ENCODE measurements at places on chromosomes 6 and 20. TPM values are rescaled to one million over a fixed set of nuclear protein-coding genes. Genes with fewer than 3 reads are reported as not detected.

DNA sequence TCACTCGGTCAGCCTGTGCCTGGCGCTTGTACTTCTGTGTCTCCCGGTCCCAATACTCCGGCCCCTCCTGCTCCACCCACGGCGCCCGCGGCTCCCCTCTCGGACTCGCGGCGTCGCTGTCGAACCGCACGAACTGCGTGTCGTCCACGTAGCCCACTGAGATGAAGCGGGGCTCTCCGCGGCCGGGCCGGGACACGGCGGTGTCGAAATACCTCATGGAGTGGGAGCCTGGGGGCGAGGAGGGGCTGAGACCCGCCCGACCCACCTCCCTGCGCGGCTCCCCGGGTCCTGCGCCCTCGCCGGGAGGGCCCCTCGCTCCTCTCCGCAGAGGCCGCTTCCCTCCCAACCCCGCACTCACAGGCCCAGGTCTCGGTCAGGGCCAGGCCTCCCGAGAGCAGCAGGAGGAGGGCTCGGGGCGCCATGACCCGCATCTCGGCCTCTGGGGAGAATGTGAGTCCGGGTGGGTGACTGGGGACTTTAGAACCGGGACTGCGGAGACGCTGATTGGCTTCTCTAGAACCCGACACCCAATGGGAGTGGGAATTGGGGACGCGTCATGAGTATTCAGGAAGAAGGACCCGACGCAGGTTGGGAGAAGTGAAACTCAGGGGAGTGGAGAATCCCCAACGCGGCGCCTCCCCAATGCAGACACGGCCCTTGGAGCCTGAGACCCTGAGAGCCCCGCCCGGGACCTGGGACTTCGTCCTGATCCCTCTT, at the start of gene HLA-C:
Gene HLA-C (minus strand): TSS at position 452 of the 717 bp plus-strand sequence. CDS start 21 bp downstream, at position 431.
- H3K4me3 ChIP-seq = no peak within 1 kb of the TSS
- no peaks in the 10 kb centered on the region for H3K36me3 ChIP-seq
- H3K4me1 ChIP-seq = no peaks in the 10 kb centered on the region

DNA sequence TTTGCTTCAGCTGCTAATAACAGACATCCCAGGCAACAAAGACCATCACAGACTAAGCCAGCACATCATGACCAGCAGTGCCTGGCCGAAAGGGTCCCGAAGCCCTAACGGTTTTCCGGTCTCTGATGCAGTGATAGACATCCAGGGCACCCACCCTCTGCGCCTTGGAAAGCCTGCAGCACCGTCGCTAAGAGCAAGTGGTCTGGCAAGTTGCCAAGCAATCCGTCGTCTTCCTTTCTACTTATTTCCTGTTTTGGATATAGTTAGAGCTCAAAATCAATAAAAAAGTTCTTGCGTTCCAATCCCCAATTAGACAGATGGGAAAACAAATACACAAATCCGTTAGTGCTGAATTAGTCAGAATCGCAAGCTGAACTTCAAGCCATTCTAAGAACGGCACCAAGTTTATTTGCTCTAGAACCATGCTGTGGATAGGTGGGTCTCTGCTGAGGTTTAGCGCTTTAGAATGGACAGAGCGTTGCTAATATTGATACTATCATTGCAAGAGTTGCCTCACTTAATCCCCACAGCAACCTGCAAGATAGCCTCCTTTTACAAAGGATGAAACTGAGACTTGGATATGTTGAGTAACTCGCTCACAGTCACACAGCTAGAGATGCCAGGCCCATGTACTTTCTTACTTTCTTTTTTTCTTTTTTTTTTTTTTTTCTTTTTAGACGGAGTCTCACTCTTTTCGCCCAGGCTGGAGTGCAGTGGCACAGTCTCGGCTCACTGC, 163.3 kb upstream of the SNX9 start:
- H3K27me3 ChIP-seq = no peaks in the 10 kb centered on the region
- H3K36me3 ChIP-seq = no peaks in the 10 kb centered on the region
- peak; percentile 46 for DNase-seq
- H3K4me3 ChIP-seq = no peak overlapping the region

DNA sequence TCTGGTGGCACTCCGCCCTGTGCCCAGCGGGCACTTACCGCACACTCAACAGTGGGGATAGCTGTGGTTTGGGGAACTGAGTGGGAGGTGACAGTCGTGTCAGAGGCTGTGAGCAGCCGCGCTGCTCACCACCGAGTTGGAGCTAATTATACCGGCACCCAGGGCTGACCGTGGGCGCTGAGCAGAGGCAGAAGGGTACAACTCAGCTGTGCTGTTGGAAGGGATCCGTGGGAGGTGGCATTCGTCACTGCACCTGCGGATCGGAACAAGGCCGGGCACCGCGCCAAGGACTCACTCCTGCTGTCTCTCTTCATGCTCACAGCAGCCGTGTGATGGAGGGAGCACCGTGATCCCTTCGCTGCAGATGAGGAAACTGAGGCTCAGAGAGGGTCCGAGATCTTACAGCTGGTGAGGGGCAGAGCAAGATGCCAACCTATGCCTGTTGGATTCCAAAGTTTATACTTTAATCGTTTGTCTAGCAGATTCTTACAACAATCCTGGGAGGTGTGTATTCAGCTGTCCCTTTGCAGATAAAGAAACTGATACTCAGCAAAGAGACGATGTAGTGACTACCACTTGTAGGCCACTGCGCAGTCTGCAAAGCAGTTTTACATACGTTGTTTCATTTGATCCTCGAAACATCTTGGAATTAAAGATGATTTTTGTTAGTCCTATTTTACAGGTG, 713 bp upstream of the ELMO2 start:
- no peaks in the 10 kb centered on the region for H3K27me3 ChIP-seq
- H3K36me3 ChIP-seq = no peaks in the 10 kb centered on the region
- H3K4me1 ChIP-seq = peaks cover 47% of the 10 kb centered on the region
- peak overlapping the region; percentile 90 for H3K27ac ChIP-seq

GRCh38 chr20:32976746-32977145, 27.5 kb downstream of the SUN5 start:
- H3K36me3 ChIP-seq = no peaks in the 10 kb centered on the region
- H3K4me3 ChIP-seq = no peak overlapping the region
- H3K4me1 ChIP-seq = peaks cover 3% of the 10 kb centered on the region
- DNase-seq = no peak
- no peak overlapping the region for H3K27ac ChIP-seq

- H3K4me1 ChIP-seq = peaks cover under 1% of the 10 kb centered on the region
- peaks cover 50% of the 10 kb centered on the region for H3K27me3 ChIP-seq
Measured at GRCh38 chr6:10397756-10398445, 17.0 kb downstream of the TFAP2A start.

ZNF341 gene
- 2.3 TPM for total RNA-seq

All from thyroid gland (tissue), 4 donors.